ENCODE measurements at places on chromosomes 2 and 18. TPM values are rescaled to one million over a fixed set of nuclear protein-coding genes. Genes with fewer than 3 reads are reported as not detected.

Gene SFT2D3
- polyA plus RNA-seq = 4.5 TPM

GRCh38 chr2:106959975-106960682 is 74.2 kb upstream of the ST6GAL2 start:
- DNase-seq = no peak

- no peak for DNase-seq
Observed at GRCh38 chr2:224837558-224837957, 121.4 kb upstream of the CCDC195 start.

DNA sequence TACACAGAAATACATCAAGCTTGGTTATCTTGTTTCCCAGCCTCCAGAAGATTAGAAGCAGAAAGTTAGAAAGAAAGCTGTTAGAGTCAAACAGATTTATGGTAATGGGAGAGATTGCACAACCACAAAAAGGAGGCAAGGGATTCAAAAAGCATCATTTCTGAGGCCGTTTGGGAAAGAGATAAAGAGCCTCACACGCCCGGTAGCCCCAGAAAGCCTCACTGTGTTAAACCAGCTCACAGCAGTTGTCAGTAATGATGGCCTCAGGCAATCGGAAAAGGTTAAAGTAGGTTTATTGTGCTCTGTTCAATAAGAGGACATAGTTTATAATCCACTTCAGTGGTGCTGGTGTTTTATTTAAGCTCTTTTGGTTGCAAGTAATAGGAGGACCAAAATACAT is 111.3 kb downstream of the DCC start:
- DNase-seq = no peak
